ENCODE measurements at places on chromosomes 5 and 9. TPM values are rescaled to one million over a fixed set of nuclear protein-coding genes. Genes with fewer than 3 reads are reported as not detected.

DNA sequence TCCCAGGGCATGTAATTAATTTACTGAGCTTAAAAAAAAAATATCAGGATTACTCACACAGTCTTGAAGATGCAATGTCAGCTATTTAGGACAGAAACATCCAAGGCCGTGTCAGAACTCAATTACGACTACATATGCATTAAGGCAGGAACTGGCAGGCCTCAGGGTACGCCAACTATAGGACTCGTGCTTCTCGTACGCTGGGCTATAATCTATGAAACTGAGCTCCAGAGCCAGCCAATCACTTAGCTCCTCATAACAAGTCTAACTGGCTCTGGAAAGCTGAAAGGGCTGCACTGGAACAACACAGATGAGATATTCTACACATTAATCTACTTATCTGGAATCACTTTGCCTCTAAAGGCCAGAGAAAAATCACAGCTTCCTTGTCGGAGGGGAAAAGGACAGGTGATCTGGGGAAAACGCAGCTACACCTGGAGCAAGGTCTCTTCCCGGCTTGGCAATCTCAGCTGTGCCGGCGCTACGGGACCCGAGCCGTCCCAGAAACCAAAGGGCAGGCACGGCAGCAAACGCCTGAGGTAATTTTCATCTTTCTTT, 212.0 kb downstream of the DEPDC1B start:
- no peak for DNase-seq

Gene GGTA1
- total RNA-seq = 12.5 TPM

Gene SPINK4
- total RNA-seq = not detected

- DNase-seq = no peak
Measured at GRCh38 chr5:64585646-64586045, 79.8 kb downstream of the RGS7BP start.

Gene RUSC2
- total RNA-seq = 61.9 TPM

Gene CDH9
- not detected for total RNA-seq

GRCh38 chr5:54909911-54910870, 75.2 kb downstream of the ESM1 start:
- DNase-seq = peak; percentile 81

Gene PCA3
- total RNA-seq = under 0.01 TPM

Gene ATOX1
- 101 TPM for total RNA-seq

Gene HDAC3
- total RNA-seq = 30.3 TPM

GRCh38 chr9:20811872-20812271, 127.8 kb downstream of the FOCAD start:
- no peak for DNase-seq

DNA sequence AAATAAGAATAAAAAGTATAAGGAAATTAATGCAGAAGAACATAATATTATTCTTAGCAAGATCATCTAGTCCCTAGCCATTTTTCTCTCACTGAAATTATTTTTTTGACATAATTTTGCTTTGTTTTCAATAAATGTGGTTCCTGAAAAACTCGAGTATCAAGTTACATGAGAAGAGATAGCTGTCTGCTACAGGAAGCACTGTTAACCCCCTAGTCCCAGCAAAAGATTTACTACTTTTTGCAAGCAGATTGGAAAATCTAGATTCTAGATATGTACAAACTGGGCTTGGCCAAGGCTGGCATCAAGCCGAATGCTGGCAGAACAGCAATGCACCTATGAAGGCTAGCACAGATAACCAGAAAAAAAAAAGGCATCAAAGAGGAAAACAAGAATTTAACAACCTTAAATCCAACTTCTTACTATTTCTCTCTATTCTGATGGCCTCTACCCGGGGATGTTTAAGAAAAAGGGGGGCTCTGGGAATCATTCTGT, 21.9 kb upstream of the ISCA1 start:
- no peak for DNase-seq

- no peak for DNase-seq
Measured at GRCh38 chr9:118882684-118883083, 486.6 kb downstream of the BRINP1 start.

Gene PCDHGA2
- 3.8 TPM for total RNA-seq

Gene KLHL9
- total RNA-seq = 22.8 TPM

DNA sequence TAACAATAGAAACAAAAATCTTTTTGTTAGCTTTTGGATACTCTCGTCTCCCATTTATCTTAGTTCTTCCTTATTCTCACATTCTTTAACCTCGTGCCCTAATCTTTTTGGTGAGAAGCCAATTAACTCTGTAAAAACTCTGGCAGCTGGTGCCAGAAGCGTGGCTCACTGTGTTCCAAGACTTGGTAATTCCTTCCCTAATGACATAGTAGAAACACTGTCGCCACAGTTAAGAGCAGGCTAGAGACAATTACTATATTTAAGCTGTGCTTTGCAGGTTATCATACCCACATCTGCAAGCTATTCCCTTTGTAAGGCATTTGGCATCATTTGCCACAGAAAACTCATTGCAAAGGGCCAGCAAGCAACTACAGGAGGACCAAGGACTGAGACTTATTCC, 160.9 kb upstream of the PIK3R1 start:
- DNase-seq = no peak

GRCh38 chr9:104568868-104569267, at the start of gene OR13C8:
TSS of gene OR13C8 (plus strand) at chr9:104569168. CDS start at chr9:104569168, 0 bp downstream.
- DNase-seq = no peak

- no peak for DNase-seq
Measured at GRCh38 chr5:1494780-1495524, 28.8 kb downstream of the LPCAT1 start.

Gene OR1J1
- not detected for total RNA-seq

DNA sequence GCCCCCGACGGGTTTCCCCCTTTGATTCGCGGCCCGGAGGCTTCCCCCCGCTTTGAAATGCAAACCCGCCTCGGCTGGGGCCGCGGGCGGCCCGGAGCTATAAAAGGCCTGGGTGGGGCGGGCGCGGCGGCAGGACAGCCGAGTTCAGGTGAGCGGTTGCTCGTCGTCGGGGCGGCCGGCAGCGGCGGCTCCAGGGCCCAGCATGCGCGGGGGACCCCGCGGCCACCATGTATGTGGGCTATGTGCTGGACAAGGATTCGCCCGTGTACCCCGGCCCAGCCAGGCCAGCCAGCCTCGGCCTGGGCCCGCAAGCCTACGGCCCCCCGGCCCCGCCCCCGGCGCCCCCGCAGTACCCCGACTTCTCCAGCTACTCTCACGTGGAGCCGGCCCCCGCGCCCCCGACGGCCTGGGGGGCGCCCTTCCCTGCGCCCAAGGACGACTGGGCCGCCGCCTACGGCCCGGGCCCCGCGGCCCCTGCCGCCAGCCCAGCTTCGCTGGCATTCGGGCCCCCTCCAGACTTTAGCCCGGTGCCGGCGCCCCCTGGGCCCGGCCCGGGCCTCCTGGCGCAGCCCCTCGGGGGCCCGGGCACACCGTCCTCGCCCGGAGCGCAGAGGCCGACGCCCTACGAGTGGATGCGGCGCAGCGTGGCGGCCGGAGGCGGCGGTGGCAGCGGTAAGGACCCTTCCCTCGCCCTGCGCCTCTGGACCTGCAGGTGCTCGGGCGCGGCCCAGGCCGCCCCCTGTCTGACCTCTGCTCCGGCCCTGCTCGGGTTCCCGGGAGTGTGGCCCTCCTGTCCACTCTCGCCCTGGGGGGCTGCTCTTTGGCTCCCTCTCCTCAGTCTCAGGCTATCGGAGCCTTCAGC, at the start of gene CDX1:
Gene CDX1, plus strand, starts transcription at position 129 of the 862 bp plus-strand sequence. Its CDS starts 99 bp downstream, at position 228.
- no peak for DNase-seq

DNA sequence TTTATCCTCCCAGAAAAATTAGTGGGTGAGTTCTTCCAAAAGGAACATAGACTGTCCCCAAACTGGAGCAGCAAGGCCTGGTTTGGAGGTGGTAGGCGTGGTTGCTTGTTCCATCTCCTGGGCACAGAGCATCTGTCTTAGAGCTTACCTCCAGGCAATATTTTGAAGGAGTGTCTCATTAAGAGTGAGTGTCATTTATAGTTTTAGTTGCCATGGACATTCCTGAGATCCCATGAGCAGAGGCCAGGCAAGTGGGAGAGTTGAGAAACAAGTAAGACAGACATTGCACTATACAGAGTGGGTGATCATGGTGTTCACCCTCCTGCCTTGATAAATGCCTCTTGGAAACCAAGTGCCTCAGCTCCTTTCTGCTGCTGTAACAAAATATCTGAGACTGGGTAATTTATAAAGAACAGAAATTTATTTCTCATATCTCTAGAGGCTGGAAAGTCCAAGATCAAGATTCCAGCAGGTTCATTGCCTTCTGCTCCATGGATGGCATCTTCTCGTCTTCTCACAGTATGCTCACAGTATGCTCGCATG, 68.5 kb downstream of the KIAA1958 start:
- no peak for DNase-seq

DNA sequence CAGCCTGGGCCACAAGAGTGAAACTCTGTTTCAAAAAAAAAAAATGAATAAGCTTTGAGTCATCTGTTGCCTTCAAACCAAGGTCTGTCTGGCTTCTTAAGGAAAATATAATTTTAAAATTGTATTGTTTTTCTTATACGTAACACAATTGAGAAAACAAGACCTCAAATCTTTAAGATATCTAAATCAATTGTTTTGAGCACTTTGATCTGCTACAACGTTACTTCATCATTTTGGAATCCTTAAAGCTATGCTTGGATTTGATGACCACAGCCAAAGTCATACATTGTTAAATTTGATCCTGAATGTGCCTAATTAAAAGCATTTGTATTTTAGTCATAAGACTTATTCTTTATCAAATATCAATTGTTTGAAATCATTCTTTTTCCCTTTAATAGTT, 37.7 kb upstream of the VCAN start:
- DNase-seq = no peak

- DNase-seq = no peak
Measured at GRCh38 chr9:13397661-13398060, 118.2 kb upstream of the MPDZ start.

- no peak for DNase-seq
Measured at GRCh38 chr5:153896117-153896516, 142.6 kb downstream of the FAM114A2 start.

Gene SLC4A9
- total RNA-seq = not detected

- no peak for DNase-seq
Measured at GRCh38 chr9:93669958-93670207, 93.5 kb downstream of the PHF2 start.

- DNase-seq = no peak
Measured at GRCh38 chr5:133891390-133891789, 77.0 kb downstream of the C5orf15 start.

- DNase-seq = no peak
Measured at GRCh38 chr5:131019111-131019510, 145.9 kb downstream of the HINT1 start.

- DNase-seq = no peak
Measured at GRCh38 chr9:103802068-103802467, 292.0 kb upstream of the SMC2 start.

GRCh38 chr5:37807015-37807414, 32.8 kb downstream of the GDNF start:
- DNase-seq = no peak

DNA sequence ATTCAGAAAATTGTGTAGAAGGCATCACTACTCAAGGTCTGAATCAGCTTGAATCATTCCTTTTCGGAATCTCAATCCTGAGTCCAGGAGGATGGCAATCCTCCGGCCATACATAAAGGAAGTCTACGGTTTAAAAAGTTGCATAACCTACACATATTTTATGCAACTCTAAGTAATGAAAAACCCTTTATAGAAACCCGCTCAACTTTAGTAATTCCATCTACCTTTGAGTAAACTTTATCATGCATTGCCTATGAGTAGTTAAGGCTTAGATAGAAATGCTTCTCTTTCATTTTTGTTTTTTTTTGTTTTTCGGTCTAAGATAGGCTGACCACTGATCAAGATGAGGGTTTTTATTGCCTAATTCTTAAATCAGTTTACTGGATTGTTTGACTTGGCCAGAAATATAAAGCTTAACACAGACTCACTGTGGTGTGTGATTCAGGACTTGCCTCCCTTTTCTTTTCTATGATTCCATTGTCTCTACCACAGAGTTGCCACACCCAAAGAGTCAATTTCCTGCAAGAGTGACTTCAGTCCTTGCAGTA, 85.0 kb downstream of the LURAP1L start:
- DNase-seq = no peak

Gene OR1J2
- not detected for total RNA-seq

Measured in esophagus muscularis mucosa (tissue), 4 donors.